ENCODE measurements at places on chromosomes 12 and 14.
A peak's percentile ranks its signal among the peaks of the same experiment; 100 is the strongest.

DNA sequence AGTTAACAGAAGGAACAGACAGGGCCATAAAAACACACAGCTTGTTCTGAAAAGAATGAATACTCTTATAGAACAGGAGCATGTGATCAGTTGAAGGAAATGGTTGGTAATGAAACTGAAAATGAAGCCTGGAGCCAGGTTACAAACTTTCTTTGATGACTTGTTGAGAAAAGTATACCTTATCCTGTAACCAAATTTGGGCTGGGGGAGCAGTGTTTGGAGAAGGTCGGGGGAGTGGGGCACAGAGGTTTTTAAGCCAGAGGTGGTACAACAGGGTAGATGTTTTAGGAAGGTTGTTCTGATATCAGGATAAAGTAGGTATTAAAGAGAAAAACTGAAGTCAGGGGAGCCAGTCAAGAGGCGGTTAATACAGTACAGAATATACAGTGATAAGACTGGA, 8.2 kb downstream of the GOLT1B start:
- DNase-seq, result no peak

GRCh38 chr12:46686267-46686942, 139.4 kb downstream of the SLC38A4 start:
- no peak for DNase-seq

DNA sequence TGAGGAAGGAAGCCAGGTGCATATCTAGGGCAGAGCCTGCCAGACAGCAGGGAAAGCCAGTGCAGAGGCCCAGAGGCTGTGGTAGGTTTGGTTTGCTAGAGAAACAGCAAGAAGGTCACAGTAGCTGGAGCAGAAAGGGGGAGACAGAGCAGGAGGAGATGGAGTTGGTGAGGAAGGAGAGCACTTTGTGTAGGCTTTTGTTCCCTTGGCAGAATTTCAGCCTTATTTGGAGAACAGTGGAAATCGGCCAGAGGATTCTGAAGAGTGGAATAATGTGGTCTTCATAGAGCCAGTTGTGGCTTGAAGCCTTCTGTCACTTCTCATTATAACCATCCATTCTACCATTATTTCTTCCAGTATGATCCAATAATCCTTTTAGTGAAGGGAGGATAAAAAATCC, 212.9 kb upstream of the FAR2 start:
- DNase-seq, result no peak

GRCh38 chr12:48000878-48001504, 3.3 kb downstream of the COL2A1 start:
- DNase-seq, result peak; percentile 79

DNA sequence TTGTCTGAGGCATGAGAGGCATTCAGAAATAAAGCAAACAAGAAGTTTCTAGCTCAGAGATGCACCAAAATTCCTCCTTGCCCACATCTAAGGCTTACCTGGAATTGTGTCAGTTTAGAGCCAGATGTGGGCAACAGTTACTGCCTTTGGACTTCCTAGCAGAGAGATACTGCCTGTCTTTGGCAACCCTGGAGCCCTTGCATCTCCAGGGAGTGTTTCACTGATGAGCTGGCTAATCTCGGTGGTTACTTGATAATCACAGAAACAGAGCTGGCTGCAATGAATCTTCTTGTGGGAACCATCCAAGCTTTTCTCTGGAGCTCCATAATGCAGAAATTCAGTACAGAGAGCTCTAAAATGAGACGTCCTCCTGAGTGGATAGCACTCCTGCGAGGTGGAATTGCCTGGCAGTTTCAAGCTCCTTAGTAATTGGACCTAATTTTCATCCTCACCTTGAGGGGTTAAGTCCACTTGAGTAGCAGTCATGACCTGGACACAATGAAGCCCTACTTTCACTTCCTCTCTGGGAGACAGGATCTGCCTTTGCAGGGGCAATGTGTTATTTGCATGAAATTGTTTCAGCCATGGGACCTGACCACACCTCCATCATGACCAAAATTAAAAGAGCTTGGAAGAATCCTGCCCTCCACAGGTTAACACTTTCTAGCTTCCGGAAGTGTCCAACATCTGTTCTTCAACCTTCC, 108.8 kb upstream of the ARHGAP5 start:
- DNase-seq, result peak; percentile 32

- DNase-seq, result no peak
These were observed 14.1 kb downstream of the CYP46A1 start for GRCh38 chr14:99698236-99698635.
